Activated CD8-positive, alpha-beta T cell treated with anti-CD3 and anti-CD28 coated beads for 36 hours (primary cell): ENCODE measurements at places on chromosomes 12 and 14.
A peak's percentile ranks its signal among the peaks of the same experiment; 100 is the strongest.

- DNase-seq, result peak; percentile 28
Measured at GRCh38 chr14:95463171-95463901, 53.1 kb downstream of the SYNE3 start.

DNA sequence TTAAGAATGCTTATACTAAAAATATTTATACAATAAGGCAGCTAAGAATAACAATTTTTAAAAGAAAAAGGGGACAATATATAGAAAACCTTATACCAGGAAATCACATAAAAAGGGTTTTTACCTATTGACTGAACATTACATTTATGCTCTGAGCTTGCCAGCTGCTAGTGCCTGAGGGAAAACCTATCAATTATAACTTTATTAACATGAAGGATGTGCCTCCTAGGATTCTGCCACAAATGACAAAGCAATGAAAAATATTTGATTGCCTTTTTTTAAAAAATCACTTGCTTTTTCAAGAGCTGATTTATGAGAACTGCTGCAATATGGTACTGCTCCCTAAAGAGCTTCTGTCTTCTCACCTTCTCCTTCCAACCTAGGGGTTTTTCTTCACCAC is 185.7 kb downstream of the RIMBP2 start:
- DNase-seq, result no peak

DNA sequence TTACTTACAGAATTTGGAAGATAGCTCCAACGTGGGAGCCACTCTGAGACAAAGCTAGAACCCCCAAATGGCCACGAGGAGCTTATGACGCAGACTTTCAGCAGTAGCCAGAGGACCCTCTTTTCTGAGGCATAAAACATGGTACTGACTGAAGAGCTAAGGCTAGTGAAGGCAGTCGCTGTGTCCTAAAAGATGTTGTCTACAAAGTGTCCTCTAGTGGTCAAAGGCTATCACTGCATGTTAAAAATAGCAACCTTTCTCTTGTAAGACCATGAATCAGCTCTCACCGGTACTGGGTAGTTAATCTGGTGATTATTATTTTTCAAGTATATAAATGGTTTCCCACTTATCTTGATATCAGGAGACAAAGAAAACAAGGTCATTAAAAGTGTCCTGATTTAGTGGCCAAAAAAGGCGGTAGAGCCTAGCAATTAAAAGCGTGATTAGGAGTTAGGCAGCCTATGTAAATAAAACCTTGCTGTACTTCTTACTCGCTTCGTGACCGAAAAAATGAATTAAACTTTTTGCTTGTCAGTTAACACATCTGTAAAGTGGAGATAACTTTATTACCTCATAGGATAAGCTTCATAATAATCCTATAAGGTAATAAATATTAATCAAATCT is 47.0 kb upstream of the LGR5 start:
- no peak for DNase-seq

GRCh38 chr14:101173698-101174521 is 270.4 kb upstream of the RTL1 start:
- DNase-seq, result no peak

- no peak for DNase-seq
Measured at GRCh38 chr14:64994540-64994939, 7.8 kb downstream of the FNTB start.

GRCh38 chr12:12717586-12718380 is 615 bp downstream of the CDKN1B start:
- peak; percentile 29 for DNase-seq

DNA sequence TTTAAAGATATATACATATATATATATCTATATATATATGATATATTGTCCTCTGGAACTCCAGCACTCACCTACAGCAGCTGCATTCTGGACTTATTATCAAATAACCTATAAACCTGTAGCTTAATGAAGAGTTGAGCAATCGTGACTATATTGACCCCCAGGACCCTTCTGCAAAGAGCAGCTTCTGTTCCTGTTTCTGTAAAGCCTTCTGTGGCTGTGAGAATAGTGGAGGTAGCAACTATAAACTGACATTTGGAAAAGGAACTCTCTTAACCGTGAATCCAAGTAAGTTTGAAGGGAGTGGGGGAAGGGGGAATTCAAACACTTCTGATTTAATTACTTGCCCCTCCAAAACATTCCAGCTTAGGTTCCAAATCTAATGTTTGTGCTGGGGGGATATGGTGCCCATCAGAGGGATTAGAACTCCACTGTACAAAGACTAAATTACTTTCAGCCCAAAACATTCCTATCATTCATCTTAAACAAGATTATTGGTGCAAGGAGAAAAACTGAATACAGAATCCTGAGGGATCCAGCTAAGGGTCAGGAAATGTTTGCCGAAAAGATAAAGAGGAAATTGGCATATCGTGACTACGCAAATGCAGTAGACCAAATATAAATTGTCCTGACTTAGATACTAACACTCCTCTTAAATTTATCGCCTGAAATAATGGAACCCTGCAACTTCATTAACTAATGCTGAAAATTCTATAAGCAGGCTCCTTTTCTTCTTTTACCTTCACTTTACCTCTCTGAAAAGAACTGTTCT is 106.1 kb downstream of the DAD1 start:
- no peak for DNase-seq

GRCh38 chr12:123131879-123132402 is 18.9 kb downstream of the PITPNM2 start:
- DNase-seq, result peak; percentile 71

DNA sequence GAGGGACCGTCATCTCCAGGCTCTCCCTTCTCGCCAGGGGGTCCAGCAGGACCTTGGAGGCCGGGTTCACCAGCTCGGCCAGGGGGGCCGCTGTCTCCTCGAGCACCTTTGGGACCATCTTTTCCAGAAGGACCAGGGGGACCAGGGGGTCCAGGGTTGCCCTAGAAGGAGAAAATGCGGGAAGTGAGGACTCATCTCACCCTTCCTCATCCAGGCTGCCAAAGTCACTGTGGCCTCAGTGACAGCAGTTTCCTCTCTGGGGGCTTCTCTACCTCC is 15.1 kb downstream of the TMEM106C start:
- no peak for DNase-seq

- no peak for DNase-seq
Measured at GRCh38 chr12:13957576-13957975, 23.8 kb downstream of the GRIN2B start.

DNA sequence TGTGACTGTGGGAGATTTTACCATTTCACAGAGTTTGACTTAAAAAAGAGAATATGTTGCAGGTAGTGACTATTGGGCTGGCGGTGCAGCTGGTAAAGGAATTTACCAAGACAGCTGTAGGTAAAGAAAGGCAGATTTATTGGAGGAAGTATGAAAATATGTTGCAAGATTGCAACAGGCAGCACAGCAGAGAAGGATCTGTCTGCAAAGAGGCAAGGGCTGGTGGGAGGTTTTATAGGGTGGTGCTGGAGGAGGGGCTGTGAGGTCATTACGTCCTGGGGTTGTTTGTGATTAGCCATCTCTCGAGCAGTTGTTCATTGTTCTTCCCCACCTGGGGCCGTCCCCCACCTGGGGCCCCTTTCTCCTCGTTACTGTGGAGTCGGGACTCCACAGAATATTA is 62.1 kb downstream of the ACACB start:
- no peak for DNase-seq

DNA sequence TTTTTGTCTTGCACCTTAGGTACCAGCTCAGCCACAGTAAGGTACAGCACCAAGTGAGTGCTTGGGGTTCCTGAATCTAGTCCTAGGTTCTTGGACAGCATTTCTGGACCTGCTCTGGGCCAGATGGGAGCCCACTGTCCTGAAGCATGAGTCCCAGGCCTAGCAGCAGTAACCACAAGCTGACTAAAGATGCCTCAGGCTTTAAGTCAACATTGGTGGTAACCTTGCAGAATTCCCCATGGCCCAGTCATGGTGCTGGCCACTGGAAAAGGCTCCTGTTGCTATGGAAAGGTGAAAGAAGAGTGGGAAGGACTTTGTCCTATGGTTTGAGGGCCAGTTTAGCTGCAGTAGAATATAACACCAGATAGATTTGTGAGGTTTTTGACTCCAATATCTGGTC is 86.9 kb upstream of the CLEC14A start:
- DNase-seq, result no peak

- no peak for DNase-seq
Measured at GRCh38 chr12:90235642-90236041, 527.0 kb upstream of the ATP2B1 start.

DNA sequence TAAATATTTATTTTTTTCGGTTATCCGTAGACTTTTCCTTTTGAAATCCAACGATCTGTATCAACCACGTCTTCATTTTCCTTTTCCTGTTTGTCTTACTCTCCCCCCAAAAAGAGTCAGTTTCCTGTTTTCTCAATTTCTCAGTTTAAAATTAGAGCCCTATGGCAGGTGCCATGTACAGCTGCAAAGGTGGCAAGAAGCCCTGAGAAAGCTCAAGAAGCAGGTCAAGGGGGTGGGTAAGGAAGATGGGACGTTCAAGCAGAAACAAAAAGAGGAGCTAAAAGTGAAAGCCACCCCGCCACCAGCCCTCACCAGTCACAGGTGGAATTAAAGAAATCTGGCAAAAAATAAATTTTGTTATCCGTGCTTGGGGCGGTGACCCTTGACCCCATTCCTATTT is 26.7 kb downstream of the SLC35E3 start:
- peak; percentile 8 for DNase-seq

- no peak for DNase-seq
Measured at GRCh38 chr12:19220205-19220604, 90.7 kb downstream of the PLEKHA5 start.

DNA sequence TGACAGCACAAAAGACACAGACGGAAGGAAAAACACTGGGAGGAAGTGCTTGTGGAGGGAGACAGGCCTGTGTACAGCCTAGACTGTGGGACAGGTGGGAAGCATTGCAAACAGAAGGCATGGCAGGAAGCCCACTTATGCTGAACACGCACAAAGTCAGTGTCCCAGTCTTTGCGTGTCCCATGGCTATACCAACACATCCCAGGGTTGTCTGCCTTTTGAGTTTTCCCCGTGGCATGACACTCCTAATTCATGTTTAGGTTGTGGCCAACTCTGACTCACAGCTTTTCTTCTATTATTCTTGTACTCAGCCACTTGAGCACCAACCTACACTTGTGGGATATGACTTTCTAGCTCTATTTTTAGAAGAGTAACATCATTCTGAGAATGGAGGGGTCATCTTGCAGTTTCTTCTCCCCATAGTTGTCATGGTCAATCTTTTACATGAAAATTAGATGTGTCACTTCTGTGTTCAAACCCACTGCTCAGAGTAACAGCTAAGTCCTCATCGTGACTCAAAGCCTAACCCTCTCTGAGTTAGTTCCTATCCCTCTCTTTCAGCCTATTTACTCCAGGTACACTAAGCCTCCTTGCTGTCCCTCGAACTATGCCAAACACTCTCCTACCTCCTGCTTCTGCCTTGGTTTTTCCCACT is 27.5 kb upstream of the JPH4 start:
- peak; percentile 49 for DNase-seq
